ENCODE measurements at places on chromosomes 2 and 18.

DNA sequence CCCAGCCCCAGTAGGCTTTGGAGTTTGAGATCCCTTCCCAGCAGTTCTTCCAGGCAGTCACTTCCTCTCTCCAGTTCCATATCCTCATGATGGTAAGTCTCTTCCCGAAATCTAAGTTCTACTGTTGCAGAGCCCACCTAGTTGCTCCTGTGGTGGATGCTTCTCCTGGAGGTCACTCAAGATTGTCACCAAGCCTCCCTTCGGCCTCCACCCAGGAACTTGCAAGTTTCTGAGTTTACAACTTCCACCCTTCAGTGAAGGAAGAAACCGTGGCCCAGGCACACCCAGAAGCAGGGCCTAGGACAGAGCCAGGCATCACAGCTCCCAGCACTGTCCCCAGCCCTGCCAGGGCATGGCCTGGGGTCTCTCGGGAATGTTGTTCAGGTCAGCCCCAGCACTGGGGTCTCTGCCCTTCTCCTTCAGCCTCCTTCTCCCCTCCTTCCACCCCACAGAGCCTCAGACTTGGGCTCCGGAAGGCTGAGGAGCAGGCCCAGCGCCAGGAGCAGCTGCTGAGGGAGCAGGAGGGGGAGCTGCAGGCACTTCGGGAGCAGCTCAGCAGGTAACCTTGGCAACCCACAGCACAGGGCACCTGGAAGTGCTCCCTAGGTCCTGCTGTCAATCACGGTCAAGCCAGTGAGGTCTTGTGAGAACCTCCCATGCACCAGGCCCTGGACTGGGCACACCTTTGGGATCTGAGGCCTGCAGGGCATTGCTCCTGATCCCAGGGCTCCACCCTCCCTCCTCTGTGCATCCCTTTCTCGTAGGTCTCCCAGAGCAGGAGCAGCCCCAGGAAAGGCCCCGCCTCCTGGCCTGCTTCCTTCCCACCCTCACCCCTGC lies 7.1 kb downstream of the RUFY4 start:
- no peak for DNase-seq

DNA sequence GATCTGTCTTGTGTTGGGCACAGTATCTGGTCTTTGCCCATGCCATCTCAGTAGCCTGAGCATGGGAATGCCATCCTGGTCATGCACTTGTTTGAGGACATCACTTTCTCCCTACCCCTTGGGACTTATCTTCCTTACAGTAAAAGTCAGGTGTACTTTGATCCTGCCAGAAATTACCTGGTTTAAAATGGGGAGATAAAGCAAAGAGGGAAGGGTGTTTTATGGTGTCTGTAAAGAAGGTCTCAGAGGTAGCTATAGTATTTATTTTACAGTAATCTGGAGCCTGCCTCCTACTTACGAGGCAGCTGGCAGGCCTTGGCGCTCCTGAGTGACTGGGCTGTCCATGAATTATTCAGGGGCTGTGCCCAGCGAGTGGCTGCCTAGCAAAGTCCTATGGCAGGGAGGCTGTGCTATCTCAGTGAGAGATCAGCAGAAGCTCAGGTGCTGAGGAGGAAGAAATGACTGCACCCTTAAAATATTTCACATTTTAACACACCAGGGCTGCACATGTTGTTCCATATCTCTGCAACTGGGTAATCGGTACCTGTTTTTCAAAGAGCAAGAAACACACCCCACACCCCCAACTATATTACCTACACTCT lies 93.9 kb downstream of the SPTBN1 start:
- DNase-seq: no peak

- DNase-seq: no peak
These were observed 26.6 kb upstream of the PLB1 start for GRCh38 chr2:28469304-28469703.

- no peak for DNase-seq
These were observed 10.5 kb upstream of the PIEZO2 start for GRCh38 chr18:11159844-11160243.

DNA sequence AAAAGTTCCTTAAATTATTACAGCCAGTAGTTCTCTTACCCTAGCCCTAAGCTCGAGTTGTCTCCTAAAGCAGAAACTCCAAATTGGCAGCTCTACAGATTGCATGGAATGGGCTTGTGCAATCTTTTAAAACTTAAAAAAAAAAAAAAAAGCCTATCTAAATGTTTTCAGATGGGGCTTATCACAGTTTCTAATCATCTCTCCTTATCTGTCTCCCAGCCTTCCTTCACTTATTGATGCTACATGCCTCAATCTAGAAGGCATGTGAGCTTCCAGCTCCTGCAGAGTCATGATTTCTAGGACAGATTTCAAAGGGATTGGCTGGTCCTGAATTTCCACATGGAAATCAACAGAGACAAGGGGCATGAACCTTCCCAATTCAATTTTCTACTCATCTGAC lies 33.1 kb upstream of the PELI1 start:
- no peak for DNase-seq

Data from activated naive CD4-positive, alpha-beta T cell treated with anti-CD3 and anti-CD28 coated beads, Interleukin-2, amount 50 U/mL, for 72 hours (primary cell).